D341Med (cell line): ENCODE measurements at places on chromosomes 7 and 10.

GRCh38 chr10:26528715-26529393 is 90.7 kb downstream of the APBB1IP start:
- DNase-seq = no peak

DNA sequence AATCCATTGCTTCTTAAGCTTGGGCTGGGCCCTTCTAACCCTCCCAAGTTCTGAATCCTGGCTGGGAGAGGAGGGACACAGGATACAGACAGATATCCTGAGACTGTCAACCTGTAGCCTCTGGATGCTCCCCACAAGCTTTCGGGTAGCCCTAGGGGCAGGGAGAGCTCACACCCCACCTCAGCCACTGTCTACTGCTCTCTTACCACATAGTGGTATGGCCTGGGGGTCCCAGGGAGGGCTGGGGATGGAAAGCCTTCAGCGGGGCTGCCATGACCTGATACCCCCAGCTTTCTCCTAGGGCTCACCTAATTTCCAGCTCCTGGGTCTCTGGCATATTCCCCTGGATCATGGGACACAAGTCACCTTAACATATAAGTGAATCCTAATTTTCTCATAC is 25.1 kb downstream of the CRHR2 start:
- no peak for DNase-seq

DNA sequence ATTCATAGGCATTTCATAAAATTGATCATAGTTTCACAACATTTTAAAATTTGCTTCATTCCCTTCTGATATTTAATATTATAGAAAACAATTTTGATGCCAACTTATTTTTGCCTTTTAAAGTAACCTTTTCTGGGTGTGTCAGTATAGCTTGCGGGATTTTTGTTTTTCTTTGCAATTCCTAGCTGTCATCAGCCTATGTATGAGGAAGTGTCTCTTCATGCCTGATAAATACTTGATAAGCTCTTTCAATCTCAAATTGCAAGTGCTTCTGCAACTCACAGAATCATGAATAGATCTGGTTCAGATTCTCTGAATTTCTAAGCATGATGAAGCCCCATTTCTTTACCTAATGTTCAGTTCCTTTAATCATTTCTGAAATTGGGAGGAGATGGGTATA is 28.0 kb upstream of the ARHGAP21 start:
- DNase-seq = no peak

GRCh38 chr7:30349816-30350215 is 65.4 kb downstream of the ZNRF2 start:
- no peak for DNase-seq

DNA sequence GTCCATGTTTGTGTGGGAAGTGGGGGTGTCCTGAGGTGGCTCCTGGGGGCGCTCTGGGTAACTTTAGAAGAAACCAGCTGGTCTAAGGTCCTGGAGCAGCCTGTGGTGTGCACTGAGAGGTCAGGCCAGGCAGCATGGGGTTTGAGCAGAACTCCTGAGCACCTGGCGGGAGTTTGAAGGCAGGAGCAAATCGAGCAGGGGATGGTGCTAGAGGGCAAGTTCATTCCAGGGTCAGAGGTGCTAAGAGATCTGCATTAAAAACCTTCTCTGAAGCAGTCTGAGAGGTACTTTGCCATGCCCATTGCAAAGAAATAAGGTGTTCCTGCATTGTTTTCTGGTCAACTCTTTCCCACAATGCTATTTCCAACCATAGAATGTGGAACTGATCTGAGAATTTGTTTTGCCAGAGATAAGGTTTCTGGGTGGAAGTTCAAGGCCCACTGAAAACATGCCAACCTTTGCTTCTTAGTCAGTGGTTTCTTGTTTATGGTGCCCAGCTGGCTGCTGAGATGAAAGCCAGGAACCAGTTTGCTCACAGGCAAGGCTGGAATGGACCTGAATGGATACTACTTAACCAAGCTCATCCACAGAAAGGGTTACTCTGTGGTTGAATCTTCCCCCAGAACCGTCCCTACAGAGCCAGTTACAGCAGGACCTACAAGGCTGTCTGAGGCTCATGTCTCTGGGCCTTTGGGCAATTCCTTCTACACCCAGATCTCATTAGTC is 136.3 kb upstream of the TMEM72 start:
- no peak for DNase-seq

DNA sequence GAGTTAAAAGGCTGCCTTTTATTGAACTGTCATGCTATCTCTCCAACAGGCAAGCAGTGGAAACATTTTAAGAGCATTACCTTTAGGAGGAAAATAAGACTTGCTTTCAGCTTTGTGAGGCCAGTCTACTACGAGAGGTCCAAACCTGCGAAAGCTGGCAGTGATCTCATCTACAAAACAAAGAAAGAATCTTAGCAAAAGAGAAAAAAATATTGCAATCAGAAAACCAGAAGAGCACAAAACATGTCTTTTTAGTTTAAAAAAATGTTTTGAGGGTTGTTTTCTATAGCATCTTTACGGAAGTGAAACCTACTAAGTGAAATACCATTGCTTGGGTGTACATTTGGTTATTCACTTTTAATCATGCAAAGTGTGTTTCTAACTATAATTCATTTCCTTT is 147.9 kb downstream of the CPEB3 start:
- no peak for DNase-seq

DNA sequence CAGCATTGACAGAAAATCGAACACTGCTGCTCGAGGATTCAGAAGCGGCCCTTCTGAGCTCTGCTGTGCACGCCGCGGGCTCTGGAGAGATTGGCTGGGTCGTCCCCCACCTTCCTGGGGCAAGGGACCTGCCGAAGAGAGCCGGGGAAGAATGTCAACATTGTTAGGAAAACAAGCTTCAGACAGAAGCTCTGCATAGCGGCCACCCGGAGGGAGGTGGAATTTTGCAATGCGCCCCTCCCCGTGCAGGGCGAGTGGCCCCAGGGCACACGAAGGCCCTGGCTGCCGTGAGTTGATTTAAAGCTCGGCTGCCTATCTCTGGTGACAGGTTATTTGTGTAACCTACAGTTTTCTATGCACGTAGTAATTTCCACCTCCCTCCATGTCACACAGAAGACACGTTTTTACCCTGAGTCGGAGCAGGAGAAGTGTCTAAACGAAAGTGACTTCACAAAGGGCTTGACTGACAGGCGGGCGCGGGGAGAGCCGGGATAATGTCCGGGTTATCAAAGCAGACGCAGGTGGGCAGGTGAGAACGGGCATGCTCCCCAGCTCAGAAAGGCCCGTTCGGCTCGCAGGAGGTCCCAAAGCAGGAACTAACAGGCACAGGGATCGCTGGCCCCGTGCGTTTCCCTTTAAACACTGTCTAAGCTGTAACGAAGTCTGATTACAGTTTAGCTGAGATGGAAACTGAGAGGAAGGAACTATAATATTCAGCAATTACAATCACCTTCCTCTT is 84.6 kb downstream of the PDGFA start:
- no peak for DNase-seq

DNA sequence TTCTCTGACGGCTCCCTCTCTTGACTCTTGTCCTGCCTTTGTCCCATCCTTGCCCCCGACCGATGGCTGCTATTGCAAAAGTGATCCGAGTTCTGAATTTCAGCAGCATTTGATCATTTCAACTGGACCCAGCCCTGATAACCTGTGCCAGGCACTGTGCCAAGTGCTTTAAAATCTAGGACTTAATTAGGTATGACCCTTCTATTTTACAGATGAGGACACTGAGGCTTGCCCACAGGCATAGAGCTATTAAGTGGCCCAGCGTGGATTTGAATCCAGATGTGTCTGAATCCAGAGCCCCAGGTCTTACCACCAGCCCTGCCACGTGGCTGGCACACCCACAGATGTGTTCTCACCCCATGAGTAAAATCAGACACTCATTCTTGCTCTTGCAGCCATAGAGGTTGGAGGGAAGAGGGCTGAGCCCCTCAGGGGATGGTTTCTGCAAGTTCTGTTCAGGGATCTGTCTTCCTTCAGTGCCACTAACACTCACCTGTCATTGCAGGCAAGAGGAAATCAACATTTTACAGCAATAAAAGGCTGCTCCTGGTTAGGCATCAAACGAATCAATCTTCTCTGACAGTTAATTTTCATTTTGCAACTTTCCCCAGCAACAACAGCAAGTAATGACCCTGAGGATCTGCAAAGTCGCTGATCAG is 101.2 kb downstream of the GRID1 start:
- DNase-seq = no peak

- no peak for DNase-seq
Observed at GRCh38 chr10:129045599-129045998, 421.4 kb upstream of the MGMT start.
